NCI-H187 (cell line): ENCODE measurements at places on chromosomes 3 and 15.

GRCh38 chr3:100090669-100091005, 23.7 kb downstream of the FILIP1L start:
- DNase-seq = no peak

- DNase-seq = no peak
These were observed 201.2 kb downstream of the OPA1 start for GRCh38 chr3:193794002-193794881.

GRCh38 chr3:44893097-44893496, 18.7 kb downstream of the TGM4 start:
- DNase-seq = no peak

DNA sequence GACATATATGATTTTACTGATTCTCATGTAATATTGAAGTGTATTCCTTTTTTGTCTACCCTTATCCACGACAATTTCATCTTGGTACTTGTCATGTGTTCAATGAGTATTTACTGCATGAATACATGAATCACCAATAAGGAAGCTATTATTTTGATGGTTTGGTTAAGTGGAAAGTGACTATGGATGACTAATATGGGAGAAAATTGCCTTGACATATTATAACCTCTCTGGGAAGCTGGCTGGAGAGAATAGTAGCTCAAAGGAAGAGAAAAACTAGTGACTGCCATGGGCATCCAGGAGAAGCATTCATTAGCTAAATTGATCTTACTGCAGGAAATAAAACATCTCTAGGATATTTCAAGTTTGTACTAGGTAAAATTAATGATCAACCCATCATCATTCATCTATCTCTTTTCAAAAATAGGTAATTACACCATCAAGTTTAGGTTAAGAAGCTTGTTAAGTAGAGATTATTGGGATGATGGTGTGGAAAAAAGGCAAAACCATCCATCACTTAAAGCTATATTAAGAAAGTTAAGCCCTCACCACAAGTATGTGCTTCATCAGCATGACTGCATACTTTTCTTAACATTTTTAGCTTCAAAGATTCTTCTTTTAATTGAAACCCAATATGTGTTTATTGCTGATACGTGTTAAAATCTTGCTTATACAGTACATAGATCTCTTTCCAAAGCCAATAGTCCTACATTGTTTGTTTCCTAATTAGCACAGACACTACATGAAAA, 455.2 kb upstream of the ARPP21 start:
- no peak for DNase-seq

DNA sequence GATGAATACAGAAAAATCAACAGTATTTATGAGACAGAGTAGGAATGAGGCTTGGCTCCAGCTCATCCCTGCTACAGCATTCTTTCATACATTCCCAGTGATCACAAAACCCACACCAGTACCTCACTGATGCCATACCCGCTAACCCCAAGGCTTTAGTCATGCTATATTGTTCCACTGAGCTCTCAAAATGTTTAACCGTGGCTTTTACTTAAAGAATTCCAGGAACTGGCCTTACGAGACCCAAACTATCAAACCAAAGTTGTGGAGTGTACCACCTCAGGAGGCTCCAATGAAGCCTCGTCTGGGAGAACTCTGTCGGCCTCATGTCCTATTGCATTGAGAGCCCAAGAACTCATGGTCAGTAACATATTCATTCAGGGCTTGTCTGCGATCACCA, 278.9 kb downstream of the ULK4 start:
- no peak for DNase-seq

DNA sequence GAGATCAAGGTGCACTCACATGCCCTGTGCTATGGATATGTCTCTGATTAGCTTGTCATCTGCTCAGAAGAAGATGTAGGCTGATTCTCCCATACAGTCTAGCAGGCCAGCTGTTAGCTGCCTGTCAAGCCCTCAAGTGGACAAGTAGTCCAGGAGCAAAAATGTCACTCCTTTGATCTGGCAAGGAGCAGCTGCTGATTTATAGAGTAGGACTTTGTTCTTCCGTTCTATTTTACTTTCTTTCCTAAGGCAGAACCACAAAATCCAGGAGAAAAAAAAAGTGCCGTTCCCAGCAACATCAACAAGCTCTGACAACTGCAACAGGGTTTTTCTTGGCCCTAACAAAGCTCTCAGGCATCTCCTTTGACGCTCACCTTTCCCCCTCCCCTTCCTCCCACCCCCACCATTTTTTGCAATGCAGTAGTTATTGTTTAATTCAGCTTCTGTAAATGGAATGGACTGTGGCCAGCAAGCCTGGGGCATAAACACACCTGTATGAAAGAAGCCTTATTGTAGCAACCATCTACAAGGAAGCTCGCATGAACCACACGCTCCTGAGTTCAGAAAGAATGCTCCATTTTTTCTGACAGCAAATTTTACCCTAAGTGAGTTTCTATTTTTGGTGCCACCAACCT, 196.3 kb downstream of the MEIS2 start:
- DNase-seq = no peak

DNA sequence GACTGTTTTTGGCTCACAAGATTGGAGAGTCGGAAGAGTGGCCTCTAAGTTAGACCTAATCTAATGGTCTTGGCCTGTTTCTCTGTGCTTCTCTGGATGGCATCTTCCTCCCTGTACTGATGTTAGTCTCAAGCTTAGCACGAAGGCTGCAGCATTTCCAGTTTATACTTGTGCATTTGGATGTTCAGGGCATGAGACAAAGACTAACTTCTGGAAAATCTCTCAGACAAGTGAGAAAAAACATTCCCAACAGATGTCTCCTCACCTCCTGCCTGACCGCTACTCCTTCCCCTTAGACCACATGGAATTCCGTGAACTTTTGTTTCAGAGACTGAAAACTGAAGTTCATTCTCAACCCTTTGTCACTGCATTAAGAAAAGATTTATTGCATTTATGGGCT, 410.8 kb upstream of the MCTP2 start:
- DNase-seq = no peak

DNA sequence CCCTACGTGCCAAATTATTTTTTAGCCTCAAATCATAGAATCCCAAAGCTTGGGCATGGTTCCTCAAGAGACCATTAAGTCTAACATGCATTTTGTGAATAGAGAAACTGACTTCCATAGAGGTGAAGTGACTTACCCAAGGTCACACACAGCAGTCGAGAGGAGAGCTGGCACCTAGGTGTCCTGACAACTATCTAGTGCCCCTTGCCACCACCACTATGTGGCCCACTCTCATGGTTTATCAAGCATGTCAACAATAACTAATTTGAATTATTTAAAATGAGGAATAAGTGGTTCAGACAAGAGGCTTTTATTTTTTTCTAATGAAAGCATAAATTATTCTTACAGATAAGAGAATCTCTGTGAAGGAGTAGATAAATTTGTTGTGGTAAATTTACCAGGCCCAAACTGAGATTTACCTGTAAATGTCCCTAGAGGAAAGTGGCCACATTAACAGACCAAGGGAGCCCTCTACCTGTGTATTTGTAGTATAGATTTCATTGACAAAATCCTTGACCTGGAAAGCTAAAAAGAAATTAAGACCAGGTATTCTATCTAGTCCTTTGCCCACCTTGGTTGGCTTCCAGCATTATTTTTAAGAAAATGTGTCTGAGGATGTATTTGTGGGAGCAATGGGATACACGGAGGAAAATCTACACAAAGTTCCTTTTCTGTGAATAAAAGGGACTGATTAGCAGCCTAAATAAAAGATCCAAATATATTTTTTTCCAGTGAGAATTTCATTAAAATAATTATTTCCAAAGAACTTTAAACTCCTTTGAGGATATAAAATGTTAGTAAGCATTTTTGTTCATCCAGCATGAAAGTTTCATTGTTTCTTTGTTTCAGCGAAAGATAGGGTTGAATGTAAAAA, 49.1 kb downstream of the IQCH start:
- DNase-seq = no peak

DNA sequence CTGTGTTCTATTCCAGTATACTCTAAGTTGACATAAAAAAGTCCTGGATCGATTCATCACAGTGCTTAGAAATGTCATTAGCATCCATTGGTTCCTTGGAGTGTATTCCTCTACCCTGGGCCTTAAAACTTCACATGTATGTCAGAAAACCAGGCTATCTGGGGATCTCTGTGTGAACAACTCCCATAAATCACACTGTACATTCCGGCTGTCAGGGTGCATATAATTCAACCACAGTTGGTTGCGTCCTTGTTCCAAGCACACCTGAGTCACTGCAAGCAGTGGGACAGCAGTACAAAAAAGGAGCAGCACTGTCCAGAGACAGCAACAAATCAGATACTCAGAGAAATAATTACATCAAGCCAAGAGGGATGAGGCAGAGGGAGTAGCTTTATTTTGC, 52.4 kb downstream of the PDZRN3 start:
- no peak for DNase-seq

DNA sequence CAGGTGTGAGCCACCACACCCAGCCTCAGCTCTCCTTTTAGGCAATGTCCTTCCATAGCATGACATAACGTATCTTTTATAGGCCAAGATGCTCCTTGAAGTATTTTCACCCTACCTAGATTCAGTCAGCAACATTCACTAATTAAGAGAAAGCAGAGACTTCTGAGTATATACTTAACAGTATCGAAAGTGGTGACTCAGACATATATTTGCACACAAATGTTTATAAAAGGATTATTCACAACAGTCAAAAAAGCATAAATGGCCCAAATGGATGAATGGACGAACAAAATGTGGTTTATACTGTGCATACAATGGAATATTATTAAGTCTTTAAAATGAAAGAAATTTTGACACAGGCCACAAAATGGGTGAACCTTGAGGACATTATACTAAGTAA, 108.6 kb downstream of the ZNF385D start:
- DNase-seq = no peak

DNA sequence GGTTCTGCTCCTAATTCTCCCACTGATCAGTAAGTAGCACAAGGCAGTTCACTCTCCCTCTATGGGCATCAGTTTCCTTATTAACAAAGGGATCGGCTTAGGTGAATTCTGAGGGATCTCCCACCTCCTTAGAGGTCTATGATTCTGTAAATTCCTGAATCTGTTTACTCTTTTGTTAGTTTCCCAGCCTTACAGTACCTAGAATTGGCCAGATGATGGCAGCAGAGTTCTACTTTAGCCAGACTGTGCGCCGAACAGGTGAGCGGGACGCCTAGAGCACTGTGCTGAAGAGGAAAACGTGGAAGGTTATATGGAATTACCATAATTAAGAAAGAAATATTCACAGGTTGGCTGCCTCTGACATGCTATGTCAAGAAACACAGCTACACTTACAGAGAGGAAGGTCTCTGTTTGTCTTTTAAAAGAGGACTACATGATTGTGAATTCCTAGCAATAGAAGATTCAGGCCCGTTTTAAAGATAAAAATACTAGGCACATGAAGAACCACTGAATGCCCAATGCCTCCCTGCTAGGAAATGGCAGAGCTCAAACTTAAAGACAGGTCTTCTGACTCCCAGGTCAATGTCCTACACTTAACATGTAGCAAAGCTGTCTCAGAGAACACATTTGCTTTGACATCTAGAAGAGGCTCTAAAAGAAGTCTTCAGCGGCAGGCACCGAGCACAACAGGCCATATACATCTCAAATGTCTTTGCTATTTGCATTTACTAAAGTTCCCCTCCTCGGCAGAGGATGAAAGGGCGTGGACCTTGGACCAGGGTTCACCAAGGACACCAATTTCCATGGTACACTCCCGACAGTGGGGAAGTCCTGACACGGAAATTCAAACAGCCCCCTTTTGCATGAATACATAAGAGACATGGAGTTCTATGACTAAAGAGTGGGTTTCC, 259.9 kb downstream of the FGF12 start:
- DNase-seq = peak; percentile 15

GRCh38 chr15:77881950-77882349, 195.6 kb downstream of the TBC1D2B start:
- DNase-seq = no peak

GRCh38 chr15:71198846-71199245, 83.6 kb downstream of the THSD4 start:
- no peak for DNase-seq

DNA sequence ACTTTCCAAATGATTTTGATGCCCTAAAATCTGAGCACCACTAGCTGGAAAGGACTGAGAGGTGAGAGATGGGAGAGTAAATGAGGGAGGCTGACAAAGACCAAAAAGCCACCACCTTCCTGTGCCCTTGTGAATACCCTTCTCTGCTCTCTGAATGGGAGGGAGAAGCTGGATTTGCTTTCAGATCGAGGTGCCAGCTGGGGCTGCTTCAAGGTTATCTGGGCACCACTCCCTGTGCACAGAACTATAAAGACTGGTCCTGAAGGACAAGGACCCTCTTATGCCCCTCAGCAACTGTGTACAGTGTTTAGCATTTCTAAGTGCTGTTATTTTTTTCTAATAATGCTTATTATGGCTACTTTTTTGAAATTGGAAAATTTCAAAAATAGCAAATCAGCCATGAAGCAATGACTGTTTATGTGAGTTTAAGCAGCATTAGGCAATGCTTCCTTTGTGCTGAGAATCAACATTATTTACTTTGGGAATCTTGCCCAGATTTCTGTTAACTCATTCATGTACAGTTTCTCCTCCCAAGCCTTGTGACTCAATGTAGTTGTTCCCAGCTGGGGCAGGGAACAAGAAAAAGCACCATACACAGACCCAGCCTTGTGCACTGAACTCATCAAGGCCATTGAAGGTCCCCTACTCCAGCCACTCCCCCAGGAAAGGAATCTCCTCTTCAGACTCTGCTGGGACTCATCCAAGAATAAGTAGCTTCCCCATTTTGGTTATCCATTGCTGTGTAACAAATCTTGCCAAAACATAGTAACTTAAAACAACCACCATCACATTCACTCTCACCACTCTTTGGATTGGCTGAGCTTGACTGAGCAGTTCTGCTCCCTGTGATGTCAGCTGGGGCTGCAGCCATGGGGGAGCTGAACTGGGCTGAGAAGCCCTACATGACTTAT, 37.3 kb upstream of the CDV3 start:
- DNase-seq = no peak

- DNase-seq = no peak
These were observed 270.9 kb upstream of the NSMCE3 start for GRCh38 chr15:29540479-29540878.

DNA sequence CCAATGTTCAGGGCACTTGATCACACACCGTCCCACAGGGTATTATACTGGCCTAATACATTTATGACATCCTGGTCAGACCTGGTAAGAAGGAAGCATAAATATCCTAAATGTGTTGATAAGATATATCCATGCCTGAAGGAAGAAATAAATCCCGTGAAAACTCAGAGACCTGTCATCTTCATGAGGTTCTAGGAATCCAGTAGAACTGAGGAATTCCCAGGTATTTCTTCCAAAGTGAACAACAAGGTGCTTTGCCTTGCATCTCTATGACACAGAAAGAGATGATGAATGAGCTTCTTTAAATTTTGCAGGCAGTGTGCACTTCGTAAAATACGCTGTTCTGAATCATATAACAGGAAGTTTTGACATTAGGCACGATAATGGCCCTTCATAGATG, 78.1 kb upstream of the VGLL3 start:
- no peak for DNase-seq

- DNase-seq = no peak
These were observed 9.9 kb upstream of the EID1 start for GRCh38 chr15:48868023-48868422.
